ENCODE measurements at places on chromosomes 11 and 22.
A peak's percentile ranks its signal among the peaks of the same experiment; 100 is the strongest.

GRCh38 chr11:93852242-93852641, 1.8 kb upstream of the VSTM5 start:
- H3K36me3 ChIP-seq, result no peaks in the 10 kb centered on the region
- DNase-seq, result no peak
- H3K4me1 ChIP-seq, result no peaks in the 10 kb centered on the region
- peaks cover 11% of the 10 kb centered on the region for H3K27me3 ChIP-seq
- no peak overlapping the region for H3K4me3 ChIP-seq
- no peak overlapping the region for H3K27ac ChIP-seq

DNA sequence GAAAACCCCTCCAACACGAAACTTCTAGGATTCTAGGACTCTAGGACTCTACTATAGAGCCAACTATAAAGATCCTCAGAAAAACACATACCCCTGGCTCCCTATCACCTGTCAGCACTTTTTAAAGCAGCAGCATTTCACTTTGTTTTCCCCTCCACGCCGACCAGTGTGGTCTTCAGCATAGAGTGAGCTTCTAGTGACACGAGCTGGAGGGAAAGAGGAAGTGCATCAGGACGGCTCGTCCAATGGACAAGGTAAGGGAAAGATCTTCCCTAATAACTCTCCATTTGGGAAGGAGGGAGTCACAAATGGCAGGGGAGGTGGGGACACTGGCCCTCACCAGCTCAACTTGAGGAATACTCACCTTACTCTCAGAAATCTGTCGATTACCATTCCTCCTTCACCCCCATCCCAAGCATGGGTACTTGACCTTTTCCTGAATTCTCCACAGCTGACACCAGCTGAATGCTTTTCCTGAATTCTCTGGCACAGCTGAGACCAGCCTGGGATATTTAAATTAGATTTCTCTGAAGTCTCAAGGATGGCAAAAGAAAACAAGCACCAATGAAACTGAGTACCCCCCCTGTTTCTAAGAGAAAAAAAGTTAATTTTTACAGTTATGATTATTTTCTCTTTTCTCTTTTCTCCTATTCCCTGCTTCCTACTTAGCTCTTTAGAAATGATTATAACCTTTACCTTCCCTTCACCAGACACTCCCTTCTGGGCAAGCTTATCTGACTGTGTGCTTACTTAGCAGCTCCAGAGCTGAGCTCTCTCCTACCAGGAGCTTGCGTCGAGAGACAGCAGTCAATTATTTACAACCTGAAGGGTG, 33.3 kb upstream of the NNMT start:
- H3K27me3 ChIP-seq, result no peaks in the 10 kb centered on the region
- H3K27ac ChIP-seq, result no peak overlapping the region
- H3K36me3 ChIP-seq, result no peaks in the 10 kb centered on the region
- H3K4me3 ChIP-seq, result no peak overlapping the region

DNA sequence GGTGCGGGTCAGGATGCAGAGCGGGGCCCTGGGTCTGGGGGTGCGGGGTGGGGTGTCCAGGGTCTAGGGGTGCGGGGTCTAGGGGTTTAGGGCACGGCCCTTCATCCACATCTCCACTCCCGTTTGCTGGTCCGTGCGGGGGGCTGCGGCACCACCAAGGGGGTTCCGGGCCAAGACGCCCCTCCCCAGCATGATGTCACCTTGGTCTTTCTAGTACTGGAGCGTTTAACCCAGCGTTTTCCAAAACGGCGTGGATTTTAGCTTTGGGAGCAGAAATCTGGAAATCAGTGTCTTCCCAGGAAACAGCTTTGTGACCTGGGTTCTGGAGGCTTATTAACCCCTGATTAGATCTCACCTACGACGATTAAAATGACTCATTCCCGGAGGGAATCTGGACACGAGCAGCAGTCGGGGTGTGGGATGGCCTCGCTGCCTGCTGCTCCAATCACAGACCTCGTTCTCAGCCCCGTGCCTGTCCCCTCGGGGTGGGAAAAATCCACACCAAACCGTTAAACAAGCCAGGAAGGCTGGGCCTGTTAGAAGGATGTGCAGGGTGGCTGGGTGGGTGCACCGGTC, 759 bp downstream of the AP2A2 start:
- H3K4me1 ChIP-seq, result peaks cover 37% of the 10 kb centered on the region
- no peaks in the 10 kb centered on the region for H3K27me3 ChIP-seq
- DNase-seq, result no peak

DNA sequence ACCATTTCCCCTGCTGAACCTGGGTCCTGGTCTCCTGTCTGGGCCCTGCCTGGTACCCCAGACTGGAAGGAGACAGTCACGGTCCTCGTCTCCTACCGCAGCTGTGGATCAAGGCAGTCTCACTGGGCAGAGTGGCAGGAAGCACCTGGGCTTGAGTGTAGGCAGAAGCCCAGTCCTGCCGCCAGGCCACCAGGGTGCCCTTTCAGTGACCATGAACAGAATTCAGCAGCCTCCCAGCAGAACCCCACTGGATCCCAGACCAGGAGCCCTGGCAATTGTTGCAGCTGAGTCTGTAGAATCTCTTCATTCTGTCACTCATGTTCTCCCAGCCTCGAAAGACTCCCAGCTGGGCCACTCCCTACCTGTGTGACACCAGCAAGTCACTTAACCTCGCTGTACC, 25.5 kb upstream of the CREB3L1 start:
- peaks cover 9% of the 10 kb centered on the region for H3K27me3 ChIP-seq
- H3K27ac ChIP-seq, result no peak overlapping the region
- no peak for DNase-seq
- H3K36me3 ChIP-seq, result no peaks in the 10 kb centered on the region
- H3K4me1 ChIP-seq, result no peaks in the 10 kb centered on the region

DNA sequence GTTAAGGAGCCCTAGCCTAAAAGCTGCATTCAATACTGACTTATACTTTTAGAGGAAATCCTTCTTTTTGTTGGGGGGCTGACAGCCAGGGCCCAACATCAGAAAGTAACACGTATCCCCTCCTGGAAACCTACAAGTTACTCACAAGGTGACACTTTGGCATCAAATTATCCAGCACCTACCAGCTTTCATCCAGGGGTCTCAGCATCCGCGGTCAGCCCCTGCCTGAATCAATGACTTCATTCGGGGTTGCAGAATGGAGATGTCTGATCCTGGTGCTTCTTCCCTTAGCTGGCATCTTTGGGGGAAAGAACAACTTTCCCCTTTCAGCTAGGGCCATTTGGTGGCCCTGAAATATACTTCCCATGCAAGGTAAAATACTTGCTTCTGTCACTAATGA, 5.3 kb upstream of the NAP1L4 start:
- no peak for DNase-seq
- no peaks in the 10 kb centered on the region for H3K27me3 ChIP-seq
- peaks cover 8% of the 10 kb centered on the region for H3K36me3 ChIP-seq
- H3K4me1 ChIP-seq, result no peaks in the 10 kb centered on the region
- H3K27ac ChIP-seq, result no peak overlapping the region
- H3K4me3 ChIP-seq, result no peak overlapping the region

- peak overlapping the region; percentile 57 for H3K4me3 ChIP-seq
- peak overlapping the region; percentile 93 for H3K27ac ChIP-seq
- DNase-seq, result no peak
- peaks cover 77% of the 10 kb centered on the region for H3K4me1 ChIP-seq
- H3K27me3 ChIP-seq, result no peaks in the 10 kb centered on the region
- no peaks in the 10 kb centered on the region for H3K36me3 ChIP-seq
Measured at GRCh38 chr22:22788460-22789037, 99.1 kb upstream of the IGLL5 start.

- H3K36me3 ChIP-seq, result no peaks in the 10 kb centered on the region
- no peak for DNase-seq
- no peak overlapping the region for H3K4me3 ChIP-seq
- H3K27me3 ChIP-seq, result peaks cover 38% of the 10 kb centered on the region
Measured at GRCh38 chr11:17645190-17645970, 74.0 kb upstream of the MYOD1 start.

All from central memory CD8-positive, alpha-beta T cell (primary cell).